ENCODE measurements at places on chromosomes 12 and 14. TPM values are rescaled to one million over a fixed set of nuclear protein-coding genes. Genes with fewer than 3 reads are reported as not detected.
A peak's percentile ranks its signal among the peaks of the same experiment; 100 is the strongest.

GRCh38 chr12:112170376-112170775 is 45.0 kb downstream of the TRAFD1 start:
- peak; percentile 12 for DNase-seq

The RNFT2 gene
- 14.6 TPM for total RNA-seq

The PAPLN gene
- total RNA-seq: 0.31 TPM

DNA sequence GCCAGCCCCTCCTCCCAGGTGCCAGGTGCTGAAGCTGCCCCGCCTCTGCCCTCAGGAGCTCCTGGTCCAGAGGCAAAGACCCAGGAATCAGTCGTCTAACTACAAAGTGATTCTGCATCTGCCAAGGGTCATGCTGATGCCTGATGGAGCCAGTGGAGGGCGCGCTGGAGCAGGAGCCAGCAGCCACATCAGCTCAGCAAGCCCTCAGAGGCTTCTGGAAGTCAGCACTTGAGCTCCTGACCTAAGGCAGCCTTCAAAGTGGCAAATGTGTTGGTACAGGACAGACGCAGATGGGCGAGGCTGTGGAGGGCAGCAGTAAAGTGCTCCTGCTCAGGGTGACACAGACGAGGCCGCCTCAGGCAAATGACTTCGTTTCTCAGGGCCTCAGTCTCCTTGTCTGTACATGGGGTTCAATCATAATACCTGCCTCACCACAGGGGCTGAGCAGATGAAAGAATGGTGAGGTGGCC is 10.9 kb downstream of the C12orf43 start:
- peak; percentile 28 for DNase-seq

- no peak for DNase-seq
Observed at GRCh38 chr14:94451826-94452225, 774 bp downstream of the SERPINA11 start.

The CCDC184 gene
- 0.97 TPM for total RNA-seq

The NUP107 gene
- 132 TPM for total RNA-seq

The OR6C2 gene
- not detected for total RNA-seq

The AHNAK2 gene
- total RNA-seq: 0.04 TPM

GRCh38 chr12:16454481-16454880 is 107.0 kb downstream of the MGST1 start:
- no peak for DNase-seq

The SELPLG gene
- total RNA-seq: 37.0 TPM

Data from CD8-positive, alpha-beta memory T cell (primary cell).